WTC11 (cell line): ENCODE measurements at places on chromosomes 5 and 9.

- no peak for DNase-seq
Observed at GRCh38 chr5:11780641-11781345, 123.5 kb downstream of the CTNND2 start.

GRCh38 chr9:137109250-137110146 is 5.0 kb downstream of the DPP7 start:
- DNase-seq: no peak

DNA sequence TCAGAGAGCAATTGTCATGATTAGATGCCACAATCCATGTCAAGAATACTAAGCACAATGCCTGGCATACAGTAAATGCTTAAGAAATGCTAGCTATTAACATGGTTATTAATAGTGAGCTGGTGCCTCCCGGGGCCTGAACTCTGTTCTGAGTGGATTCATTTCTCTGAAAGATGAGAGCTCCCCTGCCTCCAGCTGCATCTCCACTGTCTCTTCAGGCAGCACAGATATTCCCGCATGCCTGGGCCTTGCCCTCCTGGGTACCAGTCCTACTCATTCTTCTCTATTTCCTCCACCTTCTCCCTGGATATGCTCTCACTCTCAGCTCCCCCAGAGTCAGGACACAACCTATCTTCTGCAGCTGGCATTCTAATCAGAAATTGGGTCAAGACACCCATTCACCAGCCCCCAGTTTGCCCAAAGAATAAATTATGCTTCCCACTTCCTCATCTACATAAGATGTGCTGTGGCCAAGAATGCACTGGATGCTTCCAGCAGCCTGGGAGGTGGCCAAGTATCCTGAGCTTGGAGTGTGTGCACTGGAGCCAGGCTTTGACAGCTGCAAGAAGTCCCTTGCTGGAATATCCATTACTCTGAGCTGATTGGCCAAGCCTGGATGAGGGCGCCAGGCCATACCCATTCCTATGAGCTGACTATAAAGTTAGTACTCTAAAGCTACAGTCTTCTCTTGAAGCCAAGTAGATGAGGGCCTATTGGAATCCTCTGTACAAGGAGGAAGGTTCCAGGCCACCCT is 669.0 kb downstream of the ACTL7B start:
- DNase-seq: no peak

- DNase-seq: no peak
Observed at GRCh38 chr9:103615994-103616393, 478.1 kb upstream of the SMC2 start.

GRCh38 chr9:105114318-105114717 is 130.1 kb upstream of the SLC44A1 start:
- DNase-seq: no peak

DNA sequence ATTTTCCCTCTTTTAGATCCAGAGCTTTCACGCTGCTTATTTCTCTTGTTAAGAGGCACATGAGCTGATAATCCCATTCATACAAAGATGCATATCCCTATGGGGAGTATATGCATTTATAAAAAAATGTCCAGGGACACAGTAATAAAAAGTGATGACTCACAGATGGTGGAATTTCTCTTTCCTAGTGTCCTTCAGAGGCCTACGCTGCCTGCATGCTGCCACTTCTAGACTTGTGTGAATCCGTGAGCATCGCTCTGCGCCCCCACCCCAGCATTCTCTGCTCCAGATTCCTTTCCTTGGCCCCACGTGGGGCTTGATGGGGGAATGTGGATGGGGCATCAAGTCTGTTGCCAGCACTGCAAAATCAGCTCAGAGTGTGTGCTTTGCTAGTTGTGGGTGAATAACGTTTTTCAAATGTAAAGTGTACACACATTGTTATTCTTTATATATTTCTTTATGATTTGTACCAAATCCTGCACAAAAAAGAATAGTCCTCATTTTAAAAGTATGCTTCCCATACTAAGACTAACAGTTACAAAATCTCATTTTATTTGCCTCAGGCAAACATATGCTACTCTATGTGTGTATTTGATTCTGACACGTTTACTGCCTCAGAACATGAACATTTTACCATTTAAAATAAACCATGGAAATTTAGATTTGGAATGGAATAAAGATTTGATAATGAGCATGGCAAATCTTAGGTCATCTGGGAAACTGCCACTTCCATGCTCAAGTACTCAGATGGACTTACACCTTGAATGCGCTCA is 22.4 kb upstream of the RASGRF2 start:
- DNase-seq: no peak

DNA sequence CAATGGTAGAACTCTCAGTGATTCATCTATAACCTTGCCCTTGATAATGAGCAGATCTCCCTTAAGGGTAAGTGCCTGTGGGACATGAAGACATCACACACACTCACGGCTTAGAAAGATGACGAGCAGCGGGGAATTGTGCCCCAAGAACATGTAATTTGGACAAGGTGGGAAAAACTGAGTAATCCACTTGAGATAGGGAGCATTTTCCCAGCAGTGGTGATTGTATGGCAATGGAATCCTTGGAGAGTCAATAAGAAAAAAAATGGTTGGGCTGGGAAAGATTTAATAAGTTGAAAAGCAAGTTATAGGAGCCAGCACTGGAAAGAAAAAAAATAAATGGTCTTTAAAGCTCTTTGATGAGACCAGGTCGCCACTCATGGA is 193.1 kb downstream of the GLIS3 start:
- no peak for DNase-seq

- DNase-seq: no peak
Observed at GRCh38 chr9:111463048-111463447, 21.1 kb downstream of the ECPAS start.

DNA sequence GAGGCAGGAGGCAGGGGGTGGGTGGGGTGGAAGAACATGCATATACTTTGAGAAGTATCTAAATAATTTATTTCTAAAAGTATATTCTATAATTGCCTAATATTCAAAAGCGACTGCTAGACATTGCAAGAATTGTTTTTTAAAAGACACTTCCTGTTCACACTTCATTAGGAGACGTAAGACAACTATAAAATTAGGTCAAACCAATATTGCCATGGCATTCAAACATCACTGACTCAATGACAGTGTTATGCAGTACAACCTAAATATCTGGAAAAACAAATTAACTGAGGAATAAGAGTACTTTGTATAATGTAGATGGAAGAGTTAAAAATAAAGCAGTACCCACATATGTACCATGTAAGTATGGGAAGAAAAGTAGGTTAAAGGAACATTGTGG is 4.5 kb downstream of the CCNH start:
- DNase-seq: no peak
